Heart left ventricle (tissue), 16 donors: ENCODE measurements at places on chromosomes 5 and 9. TPM values are rescaled to one million over a fixed set of nuclear protein-coding genes. Genes with fewer than 3 reads are reported as not detected.

- H3K4me1 ChIP-seq, result no peaks in the 10 kb centered on the region
- no peaks in the 10 kb centered on the region for H3K36me3 ChIP-seq
- no peak overlapping the region for H3K27ac ChIP-seq
Measured at GRCh38 chr5:167696558-167697314, 594.7 kb upstream of the WWC1 start.

DNA sequence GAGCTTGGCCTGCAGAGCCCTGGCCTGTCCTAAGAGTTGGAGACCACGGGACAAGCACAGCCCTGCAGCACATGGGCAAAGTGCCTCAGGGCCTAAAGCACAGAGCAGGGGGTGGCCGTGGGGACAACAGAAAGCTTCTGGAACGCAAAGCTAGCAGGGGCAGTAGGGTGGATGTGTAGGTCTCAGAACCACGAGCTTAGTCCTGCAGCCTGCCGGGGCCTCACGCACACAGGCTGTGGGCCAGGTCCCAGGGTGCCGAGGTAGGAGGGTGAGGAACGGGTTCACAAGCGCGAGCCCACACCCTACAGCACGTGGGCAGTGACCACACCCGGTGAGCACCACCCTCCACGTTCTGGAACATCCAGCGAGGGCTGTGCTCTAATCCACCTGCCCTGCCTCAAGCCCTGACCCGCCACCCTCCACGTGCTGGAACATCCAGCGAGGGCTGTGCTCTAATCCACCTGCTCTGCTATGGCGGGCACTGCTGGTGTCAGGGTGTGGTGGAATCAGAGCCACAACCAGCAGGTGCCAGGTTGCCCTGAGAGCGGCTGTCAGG lies 9.3 kb downstream of the CLPTM1L start:
- no peaks in the 10 kb centered on the region for H3K27me3 ChIP-seq
- H3K4me3 ChIP-seq, result no peak overlapping the region
- H3K27ac ChIP-seq, result no peak overlapping the region
- H3K36me3 ChIP-seq, result peaks cover 94% of the 10 kb centered on the region

DNA sequence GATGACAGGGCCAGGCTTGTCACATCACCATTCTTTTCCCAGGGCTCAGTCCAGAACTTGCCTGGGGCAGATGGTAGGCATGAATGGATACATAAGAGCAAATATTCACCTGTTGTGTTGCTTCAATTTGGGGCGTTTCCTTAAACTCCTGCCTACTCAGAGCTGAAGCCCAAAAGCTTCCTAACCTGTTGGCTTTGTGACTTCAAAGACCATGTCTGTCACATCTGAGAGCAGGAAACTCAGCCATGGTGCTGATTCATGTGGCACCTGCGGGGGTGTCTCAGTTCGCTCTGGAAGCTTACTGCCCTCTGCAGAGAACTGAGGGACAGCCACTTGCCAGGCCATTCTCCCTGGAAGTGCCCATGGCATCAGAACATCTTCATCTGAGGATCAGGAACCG lies 246.6 kb downstream of the HSPA4 start:
- H3K27me3 ChIP-seq, result no peaks in the 10 kb centered on the region
- H3K4me3 ChIP-seq, result no peak overlapping the region
- no peak for DNase-seq

DNA sequence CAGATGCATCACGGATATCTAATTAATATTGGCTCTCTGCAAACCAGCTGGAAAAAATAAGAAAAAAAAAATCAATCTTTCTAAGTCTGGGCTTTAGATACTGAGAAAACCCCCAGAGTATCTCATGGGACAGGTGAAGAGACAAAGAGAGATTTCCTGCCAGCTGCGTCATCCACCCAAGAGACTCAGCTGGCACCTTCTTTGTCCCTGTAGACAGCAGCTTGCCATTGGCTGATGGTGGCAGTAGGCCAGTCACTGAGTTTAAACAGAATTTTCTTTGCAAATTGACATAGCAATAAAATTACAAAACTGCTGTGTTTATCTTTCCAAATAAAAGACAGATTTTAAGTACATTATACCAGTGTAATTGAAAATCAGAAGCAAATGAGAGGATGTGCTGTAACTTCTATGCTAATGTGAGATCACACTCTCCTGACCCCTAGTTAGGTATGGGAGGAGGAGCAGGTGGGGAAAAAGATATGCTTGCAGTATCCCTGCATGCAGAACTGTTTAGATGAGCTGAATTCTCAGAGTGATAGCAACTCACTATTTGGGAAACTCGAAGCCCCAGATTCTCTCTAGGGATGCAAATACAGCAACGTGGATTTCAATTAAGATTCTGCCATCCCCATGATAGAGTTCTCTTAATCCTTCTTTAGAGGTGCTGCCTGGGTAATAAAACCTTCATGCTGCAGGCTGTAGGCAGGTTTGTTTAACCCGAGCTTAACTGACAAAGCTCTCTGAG lies 72.2 kb downstream of the NMUR2 start:
- H3K4me3 ChIP-seq, result no peak overlapping the region
- H3K36me3 ChIP-seq, result no peaks in the 10 kb centered on the region
- no peak for DNase-seq

GRCh38 chr9:17531642-17532254 lies 47.1 kb upstream of the SH3GL2 start:
- H3K36me3 ChIP-seq, result no peaks in the 10 kb centered on the region
- H3K4me1 ChIP-seq, result no peaks in the 10 kb centered on the region
- no peaks in the 10 kb centered on the region for H3K27me3 ChIP-seq
- no peak overlapping the region for H3K4me3 ChIP-seq

- H3K4me3 ChIP-seq, result no peak overlapping the region
- no peaks in the 10 kb centered on the region for H3K36me3 ChIP-seq
- no peaks in the 10 kb centered on the region for H3K4me1 ChIP-seq
- no peak for DNase-seq
Measured at GRCh38 chr5:178196986-178197385, 7.3 kb upstream of the HNRNPAB start.

ADAMTSL2 gene
- 2.3 TPM for polyA plus RNA-seq

- no peaks in the 10 kb centered on the region for H3K36me3 ChIP-seq
- no peak for DNase-seq
- H3K27me3 ChIP-seq, result no peaks in the 10 kb centered on the region
- H3K4me3 ChIP-seq, result no peak overlapping the region
Measured at GRCh38 chr5:84028093-84028492, 307.4 kb upstream of the HAPLN1 start.

GRCh38 chr9:94951324-94952135 lies 225.0 kb downstream of the AOPEP start:
- DNase-seq, result no peak
- no peaks in the 10 kb centered on the region for H3K36me3 ChIP-seq
- H3K27me3 ChIP-seq, result no peaks in the 10 kb centered on the region
- no peak overlapping the region for H3K4me3 ChIP-seq
- H3K4me1 ChIP-seq, result peaks cover 26% of the 10 kb centered on the region

OR1L8 gene
- polyA plus RNA-seq, result not detected

- H3K4me1 ChIP-seq, result peaks cover 20% of the 10 kb centered on the region
- H3K27ac ChIP-seq, result peak overlapping the region; percentile 93
- peak overlapping the region; percentile 74 for H3K4me3 ChIP-seq
- peak; percentile 40 for DNase-seq
Measured at GRCh38 chr5:157143127-157143971, 684 bp upstream of the MED7 start.

UIMC1 gene
- 14.8 TPM for polyA plus RNA-seq

DNA sequence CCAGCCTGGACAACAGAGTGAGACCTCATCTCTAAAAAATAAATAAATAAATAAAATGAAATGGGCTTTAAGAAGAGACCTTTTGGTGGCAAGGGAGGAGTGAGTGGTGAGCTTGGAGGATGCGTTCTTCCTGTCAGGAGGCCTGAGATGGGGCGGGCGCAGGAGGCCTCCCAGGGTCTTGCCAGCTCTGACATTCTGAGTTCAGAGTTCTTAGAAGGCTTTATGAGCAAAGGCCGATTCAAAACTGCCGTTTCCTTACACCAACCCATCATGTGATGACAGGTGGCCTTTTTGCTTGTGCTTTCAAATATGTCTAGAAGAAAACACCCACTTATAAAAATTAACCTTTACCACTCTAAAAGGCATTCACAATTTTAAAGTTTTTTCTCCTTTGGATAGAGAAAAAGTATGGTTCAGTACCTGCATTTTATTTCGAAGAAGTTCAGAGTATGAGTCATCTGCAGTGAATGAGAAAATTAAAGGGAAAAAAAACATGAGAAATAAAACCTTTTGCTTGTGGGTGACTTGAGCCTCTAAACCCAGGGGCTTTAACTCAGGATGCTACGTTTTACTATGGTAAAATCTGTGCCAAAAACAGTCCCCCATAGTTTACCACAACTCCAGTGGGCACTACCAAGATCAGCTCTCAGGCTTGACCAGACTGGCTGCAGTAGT lies 157.4 kb upstream of the OTULINL start:
- H3K27ac ChIP-seq, result no peak overlapping the region
- no peaks in the 10 kb centered on the region for H3K27me3 ChIP-seq
- peaks cover 73% of the 10 kb centered on the region for H3K36me3 ChIP-seq
- H3K4me1 ChIP-seq, result peaks cover 9% of the 10 kb centered on the region
- DNase-seq, result no peak

DNA sequence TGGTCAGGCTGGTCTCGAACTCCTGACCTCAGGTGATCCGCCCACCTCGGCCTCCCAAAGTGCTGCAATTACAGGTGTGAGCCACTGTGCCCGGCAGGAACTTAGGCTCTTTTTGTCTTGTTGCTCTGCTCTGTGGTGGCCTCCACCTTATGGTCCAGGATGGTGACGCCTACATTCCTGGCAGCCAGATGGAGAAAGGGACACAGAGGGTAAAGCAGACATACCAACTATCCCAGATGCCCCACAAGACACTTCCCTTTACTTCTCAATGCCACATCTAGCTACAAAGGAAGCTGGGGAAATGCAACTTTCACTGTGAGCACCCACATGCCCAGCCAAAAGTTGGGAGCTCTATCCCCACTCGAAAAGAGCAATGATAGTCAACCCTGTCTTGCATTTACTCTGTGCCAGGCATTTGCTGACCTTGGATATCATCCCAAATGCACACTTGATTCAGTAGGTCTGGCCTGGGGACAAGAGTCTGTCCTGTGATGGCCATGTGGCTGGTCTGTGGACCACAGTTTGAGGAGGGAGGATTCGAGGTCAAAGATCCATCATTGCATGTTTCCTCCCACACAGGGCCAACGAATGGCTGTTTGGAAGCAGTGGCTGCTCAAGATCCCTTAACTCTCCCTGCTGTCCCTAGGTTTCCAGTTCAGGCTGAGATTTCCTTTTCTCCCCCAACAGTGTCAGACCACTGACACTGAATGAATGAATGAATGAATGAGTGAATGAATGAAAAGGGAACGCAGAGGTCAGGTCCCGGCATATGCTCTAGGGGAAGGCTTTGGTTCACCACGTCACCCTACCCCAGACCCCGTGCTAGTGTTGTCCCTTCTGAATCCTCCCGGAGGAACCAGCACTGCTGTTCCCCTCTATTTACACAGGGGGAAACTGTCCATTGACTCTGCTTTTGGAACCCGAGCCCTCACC lies 1.4 kb upstream of the ERGIC1 start:
- no peaks in the 10 kb centered on the region for H3K27me3 ChIP-seq
- H3K27ac ChIP-seq, result no peak overlapping the region
- H3K4me3 ChIP-seq, result no peak overlapping the region
